ENCODE measurements at places on chromosomes 5 and 9. TPM values are rescaled to one million over a fixed set of nuclear protein-coding genes. Genes with fewer than 3 reads are reported as not detected.

Gene PCDHB6
- polyA plus RNA-seq, result 0.08 TPM

Gene LOX
- 0.47 TPM for polyA plus RNA-seq

Gene LMX1B
- not detected for polyA plus RNA-seq

Gene ASPN
- polyA plus RNA-seq, result 0.42 TPM

Gene INSYN2B
- polyA plus RNA-seq, result 0.10 TPM

Gene SLC6A7
- polyA plus RNA-seq, result not detected

Gene ZNF366
- polyA plus RNA-seq, result 0.05 TPM
